Epithelial cell of proximal tubule (primary cell): ENCODE measurements at places on chromosomes 2 and 18.
A peak's percentile ranks its signal among the peaks of the same experiment; 100 is the strongest.

DNA sequence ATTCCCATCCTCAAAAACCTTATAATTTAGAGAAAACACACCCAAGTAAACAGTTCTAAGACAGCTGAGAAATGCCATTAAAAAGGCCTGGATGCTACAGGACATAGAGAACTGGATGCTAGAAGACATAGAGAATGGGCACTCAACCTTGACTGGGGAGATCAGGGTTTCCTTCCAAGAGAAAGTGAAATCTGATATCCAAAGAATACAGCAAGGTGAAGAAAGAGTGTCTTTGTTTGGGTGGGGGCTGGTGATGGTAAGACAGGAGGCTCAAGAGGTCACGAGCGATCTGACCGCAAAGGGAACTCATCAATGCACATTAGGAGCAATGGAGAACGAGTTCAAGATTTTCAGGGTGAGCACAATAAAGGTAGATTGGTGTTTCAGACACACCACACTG, 31.6 kb downstream of the EPB41L3 start:
- DNase-seq, result no peak

DNA sequence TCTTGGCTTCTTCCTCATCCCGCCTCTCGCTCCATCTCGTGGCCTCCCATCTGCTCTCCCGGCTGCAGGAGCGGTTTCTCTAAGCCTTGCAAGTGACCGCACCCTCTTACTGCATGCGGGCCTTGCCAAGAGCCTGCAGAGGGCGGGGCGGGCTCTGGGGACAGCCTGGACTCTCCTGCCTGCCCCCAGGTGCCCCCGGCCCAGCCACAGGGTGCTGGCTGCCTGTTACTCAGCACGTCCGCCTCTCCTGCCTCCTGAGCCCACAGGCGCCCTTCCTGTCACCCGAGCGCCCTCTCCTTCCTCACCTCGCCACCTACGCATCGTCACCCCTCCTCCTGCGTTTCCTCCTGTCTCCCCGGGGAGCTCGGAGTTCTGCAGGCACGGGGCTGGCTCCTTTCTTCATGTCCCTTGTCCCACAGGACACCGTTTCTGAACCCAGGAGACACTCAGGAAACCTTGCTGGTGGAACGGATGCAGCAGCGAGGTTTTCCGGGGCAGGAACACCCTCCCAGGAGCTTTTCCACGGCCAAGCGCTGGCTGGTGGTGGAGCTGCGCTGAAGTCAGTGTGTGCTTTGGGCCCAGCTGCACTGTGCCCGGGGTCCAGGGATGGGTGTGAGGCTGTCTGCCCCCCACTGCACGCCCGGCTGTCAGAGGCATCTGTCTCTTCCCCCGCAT, 28.5 kb downstream of the HPCAL1 start:
- no peak for DNase-seq

DNA sequence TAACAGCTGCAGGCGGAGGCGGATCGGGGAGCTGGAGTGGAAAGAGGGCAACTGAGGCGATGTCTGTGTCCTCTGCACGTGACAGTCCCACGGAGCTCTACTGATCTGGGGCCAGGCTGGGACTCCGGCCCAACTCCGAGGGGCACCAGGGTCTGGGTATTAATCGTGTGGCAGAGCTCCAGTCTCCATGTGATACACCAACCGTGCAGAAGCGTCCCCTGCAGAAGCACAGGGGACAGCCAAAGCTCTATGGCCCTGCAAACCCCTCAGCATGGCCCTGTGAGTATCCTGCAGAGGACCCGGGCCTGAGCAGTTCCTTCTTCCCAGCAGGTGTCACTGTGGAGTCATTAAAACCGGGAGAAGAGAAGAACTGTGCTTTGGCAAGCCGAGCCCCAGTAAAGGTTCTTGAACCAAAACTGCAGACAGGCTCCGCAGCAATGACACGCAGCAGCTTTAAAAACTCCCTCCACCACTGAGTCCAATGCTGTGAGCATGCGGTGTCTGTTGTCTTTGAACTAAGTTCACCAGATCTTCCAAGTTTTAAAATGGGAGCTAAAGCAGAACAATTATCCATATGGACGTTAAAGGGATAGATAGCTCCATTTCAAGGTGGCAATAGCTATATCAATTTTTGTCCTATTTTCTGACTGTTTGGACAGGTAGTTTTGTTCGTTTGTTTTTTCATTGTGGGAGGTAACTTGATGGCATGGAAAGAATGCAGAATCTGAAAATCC, 79.4 kb downstream of the TMEM182 start:
- no peak for DNase-seq

DNA sequence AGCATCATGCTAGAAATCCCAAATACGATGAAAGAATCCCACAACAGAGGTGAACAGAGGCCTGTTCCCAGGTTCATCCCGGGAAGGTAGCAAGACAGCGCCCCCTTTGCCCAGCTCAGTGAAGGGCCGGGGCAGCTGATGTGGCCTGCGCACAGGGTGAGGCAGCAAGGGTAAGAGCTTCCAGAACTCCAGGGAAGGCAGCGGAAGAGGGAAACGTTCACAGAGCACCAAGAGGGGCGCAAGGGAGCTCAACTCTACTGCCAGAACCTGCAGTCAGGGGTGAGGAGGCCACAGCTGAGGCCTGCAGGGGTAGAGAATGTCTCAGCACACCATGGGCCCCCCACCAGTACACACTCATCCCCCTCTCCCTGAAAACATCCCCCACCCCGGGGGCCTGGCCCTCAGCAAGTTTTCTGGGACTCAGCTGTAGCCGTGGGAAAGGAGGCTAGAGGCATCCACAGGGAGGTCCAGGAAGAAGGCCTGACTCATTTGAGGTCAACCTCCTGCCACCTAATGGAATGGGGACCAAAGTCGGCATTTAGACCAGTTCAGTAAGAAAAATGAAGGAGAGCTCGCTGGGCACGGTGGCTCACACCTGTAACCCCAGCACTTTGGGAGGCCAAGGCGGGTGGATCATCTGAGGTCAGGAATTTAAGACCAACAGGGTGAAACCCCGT, 95.6 kb upstream of the ASAP2 start:
- DNase-seq, result no peak

DNA sequence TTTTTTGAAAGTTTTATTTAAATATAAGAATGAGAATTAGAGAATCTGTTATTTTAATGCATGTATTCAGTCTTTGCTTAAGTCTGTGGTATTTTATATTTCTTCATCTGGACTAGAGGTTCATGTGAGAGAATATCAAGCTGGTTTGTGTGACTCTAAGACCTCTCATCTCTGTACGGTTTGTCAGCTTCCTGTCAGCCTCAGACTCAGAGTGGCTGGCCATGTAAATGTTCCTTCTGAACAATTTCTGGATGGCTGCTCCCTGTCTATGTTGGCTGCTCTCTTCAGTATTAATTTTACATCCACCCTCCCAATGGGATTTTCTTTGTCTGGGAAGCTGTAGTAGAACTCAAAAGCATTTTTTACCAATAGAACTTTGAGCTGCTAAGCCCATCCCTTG, 225.3 kb upstream of the THUMPD2 start:
- no peak for DNase-seq

- DNase-seq, result no peak
These were observed 531.9 kb downstream of the XIRP2 start for GRCh38 chr2:167420211-167420610.

DNA sequence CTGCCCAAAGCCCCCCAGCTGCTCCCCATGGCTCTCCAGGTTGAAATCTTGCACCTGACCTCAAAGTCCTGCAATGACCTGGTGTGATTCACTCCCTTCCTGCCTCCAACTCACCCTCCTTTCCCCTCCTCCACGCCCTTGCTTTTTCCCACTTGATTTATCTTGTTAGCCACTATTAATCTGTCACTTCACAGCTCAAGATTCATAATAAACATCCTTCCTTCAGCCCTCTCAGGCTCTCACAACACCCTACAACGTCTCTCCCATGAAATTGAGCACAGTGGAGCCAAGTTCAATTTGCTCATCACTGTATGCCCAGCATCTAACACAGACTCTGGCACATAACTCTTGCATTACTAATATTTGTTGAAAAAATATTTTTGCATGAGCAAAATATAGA, 85.6 kb upstream of the SLC35G4 start:
- no peak for DNase-seq

GRCh38 chr2:162038725-162039124, 35.3 kb downstream of the DPP4 start:
- DNase-seq, result no peak

DNA sequence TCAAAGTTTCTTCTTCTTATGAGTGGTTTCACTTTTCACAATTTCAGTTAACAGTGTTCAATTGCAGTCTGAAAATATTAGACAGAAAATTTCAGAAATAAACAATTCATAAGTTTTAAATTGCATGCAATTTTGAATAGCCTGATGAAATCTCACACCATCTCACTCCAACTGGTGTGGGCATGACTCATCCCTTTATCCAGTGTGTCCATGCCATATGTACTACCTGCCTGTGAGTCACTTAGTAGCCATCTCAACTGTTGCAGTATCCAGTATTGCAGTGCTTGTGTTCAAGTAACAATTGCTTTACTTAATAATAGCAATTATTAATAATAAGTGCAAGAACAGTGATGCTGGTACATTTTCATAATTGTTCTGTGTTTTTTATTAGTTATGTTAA, 1202.5 kb downstream of the DSC3 start:
- DNase-seq, result peak; percentile 10

DNA sequence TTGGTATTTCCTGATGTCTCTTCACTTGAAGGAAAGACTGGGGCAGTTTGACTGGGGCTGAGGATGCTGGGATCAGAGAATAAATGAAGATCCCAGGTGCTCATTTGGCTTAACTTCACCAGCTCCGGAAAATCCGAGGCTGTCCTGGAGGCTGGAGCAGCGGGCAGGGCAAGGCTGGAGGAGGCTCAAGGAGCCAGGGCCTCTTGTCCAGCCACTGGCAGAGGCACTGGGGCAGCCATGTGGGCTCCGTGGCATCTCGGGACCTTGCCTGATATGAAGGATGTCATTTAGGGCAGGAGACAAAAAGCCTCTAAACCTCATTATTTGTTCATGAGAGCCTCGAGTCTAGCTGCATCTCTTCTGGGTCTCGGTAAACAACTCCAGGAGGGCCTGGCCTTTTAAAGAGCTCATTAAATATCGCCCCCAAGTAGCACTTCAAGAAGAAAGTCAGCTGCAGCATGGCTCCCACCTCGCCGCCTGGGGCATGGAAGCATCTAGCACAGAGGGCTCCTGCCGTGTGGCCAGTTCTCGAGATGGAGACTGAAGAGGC, 13.5 kb upstream of the GPR55 start:
- DNase-seq, result no peak

- no peak for DNase-seq
These were observed 11.2 kb downstream of the SLC66A2 start for GRCh38 chr18:79940126-79940813.

DNA sequence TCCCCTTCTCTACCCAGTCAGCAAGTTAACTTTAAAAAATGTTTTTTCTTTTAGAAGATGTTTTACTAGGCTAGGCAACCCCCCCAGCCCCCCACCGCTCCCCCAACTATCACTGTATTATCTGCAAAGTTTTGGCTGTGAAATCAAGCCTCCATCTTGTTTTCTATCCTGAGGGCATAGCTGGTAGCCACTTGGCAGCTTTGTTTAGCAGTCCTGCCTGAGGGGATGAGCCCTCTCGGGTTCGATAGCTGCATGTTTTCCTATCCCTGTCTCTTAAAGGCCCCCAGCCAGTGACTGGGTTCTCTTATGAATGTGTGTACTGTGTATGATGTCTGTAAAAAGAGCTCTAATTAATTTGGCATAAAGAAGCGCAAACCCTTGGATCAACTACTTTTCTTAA, 43.4 kb downstream of the MRO start:
- no peak for DNase-seq

DNA sequence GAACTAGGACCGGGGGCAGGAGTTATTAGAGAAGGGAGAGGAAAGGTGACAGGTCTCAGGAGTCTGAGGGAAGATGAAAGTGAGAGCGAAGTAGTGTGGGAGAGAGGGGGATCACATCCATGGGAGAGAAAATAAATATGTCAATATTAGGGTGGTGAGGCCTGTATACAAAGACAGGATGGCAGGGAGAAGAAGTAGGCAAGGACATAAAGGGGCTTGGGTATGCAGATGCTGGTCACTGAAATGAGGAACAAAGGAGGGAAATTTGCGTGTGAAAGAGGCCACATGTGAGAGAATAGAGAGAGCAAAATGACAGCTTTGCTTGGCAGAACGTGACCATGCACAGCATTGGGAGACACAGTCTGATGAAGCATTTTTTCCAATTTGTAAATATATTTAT, 13.6 kb downstream of the METAP1D start:
- no peak for DNase-seq

DNA sequence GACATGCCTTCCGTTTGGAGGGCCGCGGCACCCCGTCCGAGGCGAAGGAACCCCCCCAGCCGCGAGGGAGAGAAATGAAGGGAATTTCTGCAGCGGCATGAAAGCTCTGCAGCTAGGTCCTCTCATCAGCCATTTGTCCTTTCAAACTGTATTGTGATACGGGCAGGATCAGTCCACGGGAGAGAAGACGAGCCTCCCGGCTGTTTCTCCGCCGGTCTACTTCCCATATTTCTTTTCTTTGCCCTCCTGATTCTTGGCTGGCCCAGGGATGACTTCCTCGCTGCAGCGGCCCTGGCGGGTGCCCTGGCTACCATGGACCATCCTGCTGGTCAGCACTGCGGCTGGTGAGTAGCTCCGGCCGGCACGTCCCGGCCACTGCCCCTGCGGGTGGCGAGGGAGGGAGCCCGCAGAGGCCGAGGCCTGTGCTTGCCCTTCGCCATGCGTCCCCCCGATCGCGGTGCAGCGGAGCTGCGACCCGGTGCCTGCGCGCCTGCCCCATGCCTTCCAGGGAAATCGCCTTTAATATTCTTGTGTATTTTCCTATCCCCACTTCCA, 1.2 kb downstream of the BMPR2 start:
- no peak for DNase-seq
